ENCODE measurements at places on chromosomes 3 and 15. TPM values are rescaled to one million over a fixed set of nuclear protein-coding genes. Genes with fewer than 3 reads are reported as not detected.

Gene HACD3
- total RNA-seq: 18.0 TPM

Gene CCDC39
- total RNA-seq: not detected

Gene CKMT1B
- total RNA-seq: 3.7 TPM

Gene FILIP1L
- total RNA-seq: 86.6 TPM

Gene CLDN18
- total RNA-seq: 47.9 TPM

Gene TEX264
- total RNA-seq: 44.1 TPM

Gene RLBP1
- total RNA-seq: not detected

Gene MYZAP
- total RNA-seq: 429 TPM

Gene SKOR1
- 0.09 TPM for total RNA-seq

Gene ZDHHC23
- 2.2 TPM for total RNA-seq

GRCh38 chr3:147733217-147733616 is 324.1 kb downstream of the ZIC1 start:
- no peak for DNase-seq

DNA sequence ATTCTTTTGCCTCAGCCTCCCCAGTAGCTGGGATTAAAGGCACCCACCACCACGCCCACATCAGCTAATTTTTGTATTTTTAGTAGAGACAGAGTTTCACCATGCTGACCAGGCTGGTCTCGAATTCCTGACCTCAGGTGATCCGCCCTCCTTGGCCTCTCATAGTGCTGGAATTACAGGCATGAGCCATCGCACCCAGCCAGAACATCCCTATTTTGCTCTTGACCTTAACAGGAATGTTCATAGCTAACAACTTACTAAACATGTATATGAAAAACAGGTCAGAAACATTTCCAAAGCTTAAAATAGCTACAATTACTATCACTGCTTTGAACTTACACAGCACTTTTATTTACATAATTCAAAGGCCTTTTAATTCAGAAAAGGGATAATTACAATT is 33.7 kb downstream of the UQCC5 start:
- DNase-seq: no peak

GRCh38 chr3:44923632-44924456 is 49.4 kb downstream of the TGM4 start:
- DNase-seq: no peak

DNA sequence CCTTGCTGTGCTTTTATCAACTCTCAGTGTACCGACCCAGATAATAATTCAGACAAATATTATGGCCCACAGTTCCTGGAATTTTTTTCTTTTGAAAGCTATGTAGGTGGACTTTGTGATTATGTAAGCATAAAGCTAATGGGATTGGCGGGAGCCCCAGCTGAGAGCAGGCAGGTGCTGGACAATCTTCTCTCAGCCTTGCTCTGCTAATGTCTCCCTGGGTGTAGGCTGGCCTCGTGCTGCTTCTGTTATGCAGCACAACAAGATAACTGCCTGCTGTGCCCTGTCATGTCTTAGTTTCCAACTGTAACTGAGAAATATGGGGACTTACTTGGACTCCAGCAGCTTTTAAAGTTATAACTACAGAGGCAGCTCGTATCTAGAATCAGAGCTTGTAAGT is 415.0 kb downstream of the PDCD6IP start:
- DNase-seq: no peak

DNA sequence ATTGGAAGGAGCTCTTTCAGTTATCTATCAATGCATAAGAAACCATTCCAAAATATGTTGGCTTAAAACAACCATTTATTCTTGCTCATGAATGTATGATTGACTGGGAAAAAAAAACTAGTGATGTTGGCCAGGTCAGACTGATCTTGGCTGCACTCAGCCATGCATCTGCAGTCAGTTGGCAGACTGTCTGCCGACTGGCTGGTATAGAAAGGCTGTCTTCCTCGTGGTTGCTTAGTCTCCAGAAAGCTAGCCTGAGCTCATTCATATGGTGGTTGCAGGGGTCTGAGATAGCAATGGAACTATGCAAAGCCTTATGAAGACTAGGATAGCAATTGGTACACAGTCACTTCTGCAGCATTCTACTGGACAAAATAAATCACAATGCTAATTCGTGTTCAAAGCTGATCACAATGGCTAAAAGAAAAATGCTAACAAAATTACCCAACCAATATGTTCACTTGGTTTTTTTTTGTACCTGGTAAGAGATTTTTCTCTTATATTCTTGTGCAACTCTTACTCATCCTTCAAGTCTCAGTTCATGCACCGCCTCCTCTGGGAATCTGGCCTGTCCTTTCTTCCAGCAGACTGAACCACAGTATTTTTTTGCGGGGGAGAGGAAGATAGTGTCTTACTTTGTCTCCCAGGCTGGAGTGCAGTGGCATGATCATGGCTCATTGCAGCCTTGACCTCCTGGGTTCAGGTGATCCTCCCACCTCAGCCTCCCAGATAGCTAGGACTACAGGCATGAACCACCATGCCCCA is 126.8 kb downstream of the KCNAB1 start:
- DNase-seq: no peak

GRCh38 chr3:158456114-158456513 is 114.9 kb upstream of the MLF1 start:
- DNase-seq: no peak

DNA sequence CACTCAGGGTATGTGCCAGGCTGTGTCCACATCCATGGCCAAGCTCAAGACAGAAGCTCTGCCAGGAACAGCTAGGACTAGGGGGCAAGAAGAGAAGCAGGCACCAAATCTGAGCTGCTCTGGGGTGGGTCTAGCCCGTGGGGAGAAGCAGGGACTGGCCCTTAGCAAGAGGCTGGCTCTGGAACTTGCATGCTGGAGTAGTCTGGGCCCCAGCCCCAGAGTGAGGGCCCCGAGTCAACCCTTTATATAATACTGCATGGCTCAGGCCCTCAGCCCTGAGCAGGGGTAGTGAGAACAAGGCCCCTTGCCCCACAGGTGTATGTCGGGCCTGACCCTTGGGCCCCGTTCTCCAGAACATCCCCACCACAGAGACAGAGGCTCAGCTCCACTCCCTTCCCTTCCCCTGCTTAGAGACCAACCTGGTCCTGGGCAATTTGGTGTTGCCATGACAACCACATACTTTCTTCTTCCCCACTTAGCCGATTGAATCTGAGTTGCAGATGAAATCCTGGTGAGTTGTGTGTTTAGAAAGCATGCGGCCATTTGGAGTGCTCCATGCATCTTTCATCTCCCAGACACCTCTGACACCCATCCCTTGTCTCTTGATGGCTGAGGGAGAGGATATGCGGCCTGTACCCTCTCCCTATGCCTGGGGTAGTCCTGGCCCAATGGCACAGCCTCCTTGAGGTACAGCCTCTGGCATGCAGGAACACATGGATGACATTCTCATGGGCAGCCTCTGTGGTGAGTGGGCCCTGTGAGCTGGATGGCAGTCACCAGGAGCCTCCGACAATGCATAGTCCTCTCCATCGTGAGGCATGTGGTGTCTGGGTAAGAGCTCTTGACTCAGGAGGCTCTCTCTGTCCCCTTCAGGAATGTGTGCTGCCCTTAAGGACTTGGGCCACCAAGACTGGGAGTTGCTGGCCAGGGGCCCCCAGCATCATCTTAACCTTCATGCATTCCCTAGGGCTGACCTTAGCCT is 29.2 kb upstream of the SFMBT1 start:
- no peak for DNase-seq

- no peak for DNase-seq
Observed at GRCh38 chr3:154078672-154079071, 42.5 kb upstream of the ARHGEF26 start.

- no peak for DNase-seq
Observed at GRCh38 chr3:59995563-59995962, 945.7 kb upstream of the CFAP20DC start.

GRCh38 chr3:126545544-126545943 is 13.2 kb downstream of the C3orf22 start:
- peak; percentile 2 for DNase-seq

DNA sequence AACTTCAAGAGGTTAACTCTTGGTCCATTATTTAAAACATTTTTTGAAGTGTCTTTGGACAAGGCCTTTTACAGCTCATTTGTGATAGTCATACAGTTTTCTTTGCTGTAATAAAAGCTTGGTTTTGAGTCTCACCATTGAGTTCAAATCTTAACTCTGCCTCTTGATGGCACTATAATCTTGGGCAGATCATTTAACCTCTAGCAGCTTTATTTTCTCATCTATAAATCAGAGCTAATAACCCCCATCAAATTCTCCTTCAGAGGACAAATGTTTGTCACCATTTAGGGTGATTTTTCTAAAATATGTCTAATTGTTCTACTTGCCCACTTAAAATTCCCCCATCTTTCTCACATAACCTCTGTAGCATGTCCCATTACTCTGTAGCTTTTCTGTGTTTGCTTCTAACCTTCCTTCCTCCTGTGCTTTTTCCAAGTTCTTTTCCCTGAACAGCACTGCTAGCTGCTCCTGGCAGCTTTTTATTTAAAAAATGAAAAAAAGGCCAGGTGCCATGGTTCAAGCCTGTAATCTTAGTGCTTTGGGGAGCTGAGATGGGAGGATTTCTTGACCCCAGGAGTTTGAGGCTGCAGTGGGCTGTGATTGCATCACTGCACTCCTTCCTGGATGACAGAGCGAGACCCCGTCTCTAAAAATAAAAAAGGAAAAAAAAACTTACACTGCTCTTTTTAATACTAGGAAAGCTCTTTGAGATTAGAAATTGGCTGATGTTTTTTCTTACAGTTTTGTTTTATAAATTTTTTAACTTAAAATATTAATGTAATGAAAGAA is 28.5 kb downstream of the UBE2E1 start:
- DNase-seq: no peak

DNA sequence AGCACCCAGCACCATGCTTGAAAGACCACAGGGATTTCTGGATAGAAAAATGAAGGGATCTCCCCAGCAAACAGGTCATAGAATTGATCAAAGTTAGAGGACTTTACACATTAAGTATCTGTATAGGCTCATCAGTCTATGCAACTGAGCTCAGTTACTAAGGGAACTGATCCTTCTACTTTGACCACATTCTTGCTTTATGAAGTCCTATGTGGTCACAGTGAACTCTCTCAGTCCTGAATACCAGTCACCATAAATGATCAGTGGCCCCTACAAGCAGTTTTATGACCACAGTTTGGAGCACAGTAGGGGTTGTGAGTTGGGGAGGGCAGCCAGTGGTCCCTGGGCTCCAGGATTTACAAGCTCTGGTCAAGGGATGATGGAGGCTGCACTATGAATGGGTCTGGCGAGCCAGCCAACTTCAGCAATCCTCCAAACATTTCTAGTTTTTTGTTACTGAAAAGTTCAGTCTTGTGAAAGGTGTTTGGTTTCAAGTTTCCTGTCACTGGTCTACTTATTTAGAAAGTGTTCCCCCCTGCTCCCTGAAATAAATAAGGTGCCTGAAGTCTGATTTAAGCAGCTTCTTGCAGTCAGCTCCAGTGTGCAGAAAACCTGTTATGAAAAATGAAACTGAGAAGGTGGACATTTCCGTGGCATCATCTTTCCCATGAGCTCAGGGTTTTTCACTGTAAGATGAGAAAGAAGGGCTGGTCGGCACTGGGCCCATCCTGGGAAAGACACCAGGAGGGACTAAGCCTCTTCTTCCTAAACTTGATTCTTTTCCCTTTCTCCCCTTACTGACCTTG is 75.5 kb downstream of the DAPK2 start:
- no peak for DNase-seq

DNA sequence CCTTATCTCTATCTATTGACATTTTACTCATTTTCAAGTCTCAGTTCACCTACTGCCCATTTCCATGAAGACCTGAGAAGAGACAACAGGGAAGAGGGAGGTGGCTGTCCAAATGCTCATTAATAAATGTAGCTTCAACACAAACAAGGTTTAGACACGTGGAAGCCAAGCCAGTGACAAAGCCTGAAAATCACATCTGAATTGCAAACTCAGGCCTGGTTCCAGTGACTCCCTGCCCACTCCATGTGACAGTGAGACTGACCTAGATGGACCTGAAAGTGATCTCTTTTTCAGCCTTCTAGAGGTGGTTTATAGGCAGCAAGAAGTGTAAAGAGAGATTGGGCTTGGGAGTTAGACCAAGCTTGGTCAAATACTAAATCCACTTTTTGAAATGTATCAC is 126.6 kb upstream of the BCL6 start:
- DNase-seq: no peak

DNA sequence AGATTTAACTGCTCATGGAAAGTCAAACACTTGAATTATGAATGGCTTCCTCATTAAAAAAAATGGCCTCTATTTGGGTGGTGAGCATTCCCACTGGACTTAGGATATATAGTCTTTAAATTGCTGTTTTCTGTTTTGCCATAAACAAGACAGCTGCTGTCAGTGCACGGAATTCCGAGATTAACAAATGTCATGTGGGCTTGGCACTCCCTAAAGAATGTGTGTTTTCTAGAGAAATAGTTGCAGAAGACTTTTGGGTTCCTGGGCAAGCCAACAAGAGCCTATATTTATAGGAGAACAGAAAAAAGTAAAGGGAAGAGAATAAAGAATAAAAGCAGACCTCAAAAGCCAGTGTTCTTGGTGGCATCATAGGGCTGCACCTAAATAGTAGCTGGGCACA is 13.6 kb upstream of the TFG start:
- DNase-seq: no peak

- DNase-seq: peak; percentile 91
Observed at GRCh38 chr3:46935168-46935858, 41.2 kb downstream of the CCDC12 start.

DNA sequence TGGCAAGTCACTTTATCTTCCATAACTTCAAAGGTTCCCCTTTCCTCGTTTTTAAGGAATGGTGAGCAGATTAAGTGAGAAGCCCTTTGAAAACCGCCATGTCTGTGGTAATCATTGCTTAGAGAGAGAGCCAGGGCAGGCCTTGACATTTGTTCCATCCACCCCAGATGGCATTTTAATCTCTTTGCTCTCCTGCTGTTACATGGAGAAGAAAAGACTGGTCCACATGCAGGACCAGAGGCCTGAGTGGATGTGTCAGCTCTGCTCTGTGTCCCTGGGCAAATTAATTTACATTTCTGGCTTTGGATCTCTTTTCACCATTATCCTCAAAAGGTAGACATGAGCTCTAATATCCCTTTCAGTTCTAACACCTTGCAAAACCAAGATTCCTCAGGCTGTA is 157.3 kb upstream of the LPP start:
- DNase-seq: no peak

- no peak for DNase-seq
Observed at GRCh38 chr3:40414270-40414669, 27.3 kb downstream of the ENTPD3 start.

GRCh38 chr3:108818404-108818803 is 4.2 kb upstream of the TRAT1 start:
- no peak for DNase-seq

GRCh38 chr3:126665959-126666657 is 11.2 kb upstream of the TXNRD3 start:
- DNase-seq: no peak

Measured in left cardiac atrium (tissue), 4 donors.